Right ventricle myocardium superior (tissue), 1 donor: ENCODE measurements at places on chromosomes 6 and 20. TPM values are rescaled to one million over a fixed set of nuclear protein-coding genes. Genes with fewer than 3 reads are reported as not detected.

Gene PRR18
- not detected for total RNA-seq

Gene TBPL1
- 13.4 TPM for total RNA-seq

- DNase-seq, result no peak
These were observed 44.6 kb downstream of the TSBP1 start for GRCh38 chr6:32327103-32327502.

DNA sequence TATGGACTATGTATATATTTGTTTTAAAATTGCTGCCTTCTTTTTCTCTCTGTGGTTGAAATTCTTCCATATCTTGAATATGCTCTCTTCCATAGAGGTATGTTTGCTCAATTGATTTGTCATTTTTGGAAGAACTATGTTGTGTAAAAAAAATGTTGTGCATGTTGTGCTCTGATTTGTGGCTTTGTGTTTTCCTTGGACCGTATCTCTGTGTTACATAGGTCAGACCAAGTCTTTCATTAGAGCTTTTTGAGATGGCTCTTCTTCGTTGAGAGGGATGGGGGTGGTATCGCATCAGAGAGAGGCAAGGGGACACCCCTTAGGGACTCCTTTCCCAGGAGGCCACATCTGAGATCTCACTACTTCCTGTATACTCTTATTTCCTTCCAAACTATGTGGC lies 43.8 kb downstream of the TMEM244 start:
- no peak for DNase-seq

DNA sequence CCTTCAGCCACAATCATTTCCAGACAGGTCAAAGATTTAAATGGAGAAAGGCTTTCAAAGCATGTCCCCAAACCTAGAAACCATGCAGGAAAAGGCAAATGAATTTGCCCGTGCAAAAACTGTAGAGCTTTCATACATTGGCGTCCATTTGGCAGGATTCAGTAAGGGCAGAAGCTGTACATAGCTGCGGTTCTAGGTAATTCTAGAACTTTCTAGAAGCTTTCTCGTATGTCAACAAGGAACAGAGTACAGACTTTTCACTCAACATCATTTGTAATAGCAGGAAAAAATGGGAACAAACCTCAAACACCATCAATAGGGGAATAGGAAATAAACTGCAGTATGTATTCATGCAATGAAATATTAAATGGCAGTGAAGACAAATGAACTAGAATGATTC lies 11.1 kb upstream of the MAPK13 start:
- DNase-seq, result no peak

DNA sequence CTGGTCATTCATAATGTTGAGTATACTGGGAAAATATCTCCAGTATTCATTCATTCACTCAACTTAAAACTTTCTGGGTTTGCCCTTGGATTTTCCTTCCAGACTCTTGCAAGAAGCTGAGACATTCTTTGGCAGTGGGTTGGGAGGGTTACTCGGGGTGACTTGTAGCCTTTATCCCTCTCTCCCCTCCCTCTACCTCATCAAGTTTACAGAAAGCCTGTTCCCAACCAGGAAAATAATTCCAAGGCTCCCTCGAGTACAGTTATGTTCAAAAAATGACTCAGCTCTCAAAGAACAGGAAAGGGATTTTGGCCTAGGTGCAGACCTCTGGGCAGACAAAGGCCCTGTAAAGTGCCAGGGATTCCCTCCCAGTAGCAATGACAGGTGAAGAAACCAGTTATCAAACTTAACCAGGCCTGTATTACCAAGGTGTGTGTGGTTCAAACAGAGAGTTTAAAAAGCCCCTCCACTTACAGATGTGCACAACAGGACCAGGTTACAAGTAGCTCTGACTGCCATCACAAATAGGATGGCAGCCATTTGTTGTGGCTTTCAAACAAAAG lies 22.2 kb downstream of the FKBP1A start:
- DNase-seq, result no peak

GRCh38 chr20:25223179-25223661 lies 24.7 kb upstream of the PYGB start:
- no peak for DNase-seq

Gene OR2H2
- total RNA-seq, result not detected

Gene ARFGEF3
- total RNA-seq, result 0.86 TPM

Gene OXT
- not detected for total RNA-seq

GRCh38 chr20:48702455-48702913 lies 125.3 kb downstream of the PREX1 start:
- DNase-seq, result no peak

DNA sequence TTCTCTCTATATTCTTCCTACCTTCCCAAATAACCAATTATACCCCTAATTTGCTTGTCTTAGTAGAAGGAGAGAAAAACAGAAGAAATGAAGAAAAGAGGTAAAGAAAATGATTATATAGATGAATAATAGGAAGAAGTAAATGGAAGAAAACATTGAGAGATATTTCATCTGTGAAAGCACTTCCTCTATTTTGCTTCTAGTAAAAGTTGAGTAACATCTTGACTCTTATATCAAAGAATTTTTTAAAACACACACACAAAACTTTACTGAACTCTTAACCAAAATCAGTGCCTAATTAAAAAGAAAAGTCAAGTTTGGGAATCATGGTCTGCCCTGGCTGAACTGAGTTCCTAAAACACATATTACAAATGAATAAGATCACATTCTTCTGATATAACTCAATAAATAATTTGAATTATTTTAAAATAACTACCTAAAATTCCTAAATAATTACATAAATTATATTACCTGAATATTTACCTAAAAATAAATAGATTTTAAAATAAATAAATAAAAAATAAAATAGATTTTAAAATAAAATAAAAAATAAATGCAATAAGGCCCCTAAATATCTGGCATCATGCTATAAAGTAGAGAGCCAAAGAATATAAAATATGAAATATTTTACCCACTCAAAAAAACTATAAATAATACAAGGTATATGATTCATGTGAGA lies 8.8 kb downstream of the SLC17A2 start:
- DNase-seq, result no peak

GRCh38 chr6:87241304-87241703 lies 81.1 kb upstream of the SMIM8 start:
- DNase-seq, result no peak

- DNase-seq, result no peak
These were observed 188.5 kb downstream of the REV3L start for GRCh38 chr6:111294374-111294967.

Gene DDAH2
- 32.9 TPM for total RNA-seq

- DNase-seq, result no peak
These were observed 48.3 kb upstream of the PROKR2 start for GRCh38 chr20:5364997-5365597.

Gene SLC16A10
- 8.6 TPM for total RNA-seq

- DNase-seq, result no peak
These were observed 1.5 kb downstream of the FAM135A start for GRCh38 chr6:70414813-70415212.

Gene UNC5CL
- 0.40 TPM for total RNA-seq

GRCh38 chr20:22333885-22334545 lies 250.4 kb downstream of the FOXA2 start:
- no peak for DNase-seq

GRCh38 chr20:59429396-59429795 lies 129.0 kb downstream of the EDN3 start:
- DNase-seq, result no peak

Gene APOBEC2
- total RNA-seq, result 211 TPM

Gene POPDC3
- 50.1 TPM for total RNA-seq

DNA sequence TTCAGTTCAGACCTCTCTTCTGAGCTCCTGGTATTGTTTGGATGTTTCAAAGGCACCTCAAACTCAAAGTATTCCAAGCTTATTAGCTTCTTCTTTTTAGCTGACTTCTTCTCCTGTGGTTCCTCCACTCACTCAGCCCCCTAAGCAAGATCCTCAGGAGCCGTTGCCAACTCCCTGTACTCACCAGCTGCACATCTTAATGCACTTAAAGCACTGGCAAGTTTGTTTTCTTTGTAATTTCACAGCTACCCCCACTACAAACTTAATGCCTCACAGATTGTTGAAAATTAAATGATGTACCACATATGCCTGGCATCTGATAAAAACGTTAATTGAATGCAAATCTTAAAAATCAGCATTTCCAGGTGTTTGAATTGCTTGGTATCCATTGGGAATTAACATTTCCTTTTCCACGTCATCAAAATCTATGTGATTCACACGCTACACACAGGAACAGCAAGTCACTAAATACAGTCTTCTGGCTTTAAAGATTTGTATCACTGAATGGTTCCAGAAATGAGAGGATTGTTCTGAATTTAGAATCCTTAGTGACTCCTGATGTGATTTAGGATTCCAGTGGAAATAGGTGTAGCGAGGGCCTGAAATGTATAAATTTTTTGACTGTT lies 24.5 kb downstream of the CALHM6 start:
- no peak for DNase-seq

Gene GJA10
- total RNA-seq, result not detected

Gene SLC35D3
- total RNA-seq, result not detected

- no peak for DNase-seq
These were observed 71.2 kb upstream of the CCN6 start for GRCh38 chr6:111982681-111983080.

Gene TMEM200A
- not detected for total RNA-seq

DNA sequence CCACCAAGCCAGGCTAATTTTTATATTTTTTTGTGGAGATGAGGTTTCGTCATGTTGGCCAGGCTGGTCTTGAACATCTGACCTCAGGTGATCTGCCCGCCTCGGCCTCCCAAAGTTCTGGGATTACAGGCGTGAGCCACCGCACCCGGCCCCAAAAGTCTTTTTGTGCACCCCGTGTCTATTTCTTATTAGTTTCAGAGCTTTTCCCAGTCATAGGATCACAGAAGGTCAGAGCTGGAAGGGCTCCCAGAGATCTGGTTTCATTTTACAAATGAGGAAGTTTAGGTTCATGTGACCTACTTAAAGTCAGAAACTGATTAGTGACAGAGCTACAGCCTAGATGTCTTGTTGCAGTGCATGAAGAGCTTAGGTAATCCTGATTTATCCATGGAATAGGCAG lies 1.6 kb upstream of the OGFRL1 start:
- no peak for DNase-seq

Gene PERP
- 42.1 TPM for total RNA-seq

GRCh38 chr6:56580271-56580670 lies 62.4 kb downstream of the DST start:
- DNase-seq, result no peak

GRCh38 chr6:14729129-14729871 lies 516.6 kb upstream of the JARID2 start:
- no peak for DNase-seq

GRCh38 chr6:13754644-13755043 lies 43.0 kb upstream of the RANBP9 start:
- no peak for DNase-seq

Gene KIAA0408
- total RNA-seq, result 3.1 TPM

Gene B3GAT2
- total RNA-seq, result not detected

Gene FAM217A
- total RNA-seq, result not detected
